ENCODE measurements at places on chromosomes 5 and 9.
A peak's percentile ranks its signal among the peaks of the same experiment; 100 is the strongest.

- no peak for DNase-seq
Measured at GRCh38 chr9:105064248-105065097, 136.5 kb upstream of the ABCA1 start.

DNA sequence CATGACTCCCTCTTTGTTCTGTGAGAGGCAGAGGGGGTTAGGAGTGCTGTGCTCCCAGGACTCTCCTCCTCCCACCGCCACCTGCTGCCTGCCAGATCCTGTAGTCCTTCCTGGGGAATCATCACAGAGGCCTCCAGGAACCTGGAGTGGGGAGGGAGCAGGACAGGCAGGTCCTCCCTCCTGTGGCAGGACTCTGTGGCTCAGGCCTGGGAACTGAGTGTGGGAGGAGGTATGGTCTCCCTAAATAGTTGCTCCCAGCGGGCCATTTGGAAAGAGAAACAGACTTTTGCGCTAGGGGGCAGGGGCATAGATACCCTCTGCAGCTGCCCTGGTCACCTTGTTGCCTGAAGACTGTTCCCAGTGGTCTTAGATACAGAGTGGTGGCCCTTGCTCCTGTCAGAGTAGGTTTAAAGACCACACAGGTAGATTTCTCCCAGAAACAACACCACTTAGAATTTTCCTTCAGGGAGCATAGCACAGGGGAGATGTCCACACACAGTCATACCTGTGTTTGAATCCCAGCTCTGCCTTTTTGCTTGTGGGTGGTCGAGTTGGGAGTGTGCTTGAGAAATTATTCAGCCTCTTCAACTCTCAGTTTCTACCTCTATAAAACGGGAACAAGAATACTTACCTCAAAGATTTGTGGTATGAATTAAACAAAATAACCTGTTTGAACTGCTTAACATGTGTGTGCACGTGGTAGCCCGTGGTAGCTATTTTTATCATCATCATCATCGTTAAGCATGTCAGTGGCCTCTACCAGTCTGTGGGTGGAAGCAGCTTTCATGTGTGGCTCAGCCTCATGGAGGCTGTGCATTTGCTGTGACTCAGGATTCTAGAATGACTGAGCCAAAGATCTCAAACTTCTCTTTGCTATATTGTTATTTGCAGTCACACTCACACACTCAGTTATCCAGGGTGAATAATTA lies 55.8 kb downstream of the SLC22A5 start:
- DNase-seq: peak; percentile 77

DNA sequence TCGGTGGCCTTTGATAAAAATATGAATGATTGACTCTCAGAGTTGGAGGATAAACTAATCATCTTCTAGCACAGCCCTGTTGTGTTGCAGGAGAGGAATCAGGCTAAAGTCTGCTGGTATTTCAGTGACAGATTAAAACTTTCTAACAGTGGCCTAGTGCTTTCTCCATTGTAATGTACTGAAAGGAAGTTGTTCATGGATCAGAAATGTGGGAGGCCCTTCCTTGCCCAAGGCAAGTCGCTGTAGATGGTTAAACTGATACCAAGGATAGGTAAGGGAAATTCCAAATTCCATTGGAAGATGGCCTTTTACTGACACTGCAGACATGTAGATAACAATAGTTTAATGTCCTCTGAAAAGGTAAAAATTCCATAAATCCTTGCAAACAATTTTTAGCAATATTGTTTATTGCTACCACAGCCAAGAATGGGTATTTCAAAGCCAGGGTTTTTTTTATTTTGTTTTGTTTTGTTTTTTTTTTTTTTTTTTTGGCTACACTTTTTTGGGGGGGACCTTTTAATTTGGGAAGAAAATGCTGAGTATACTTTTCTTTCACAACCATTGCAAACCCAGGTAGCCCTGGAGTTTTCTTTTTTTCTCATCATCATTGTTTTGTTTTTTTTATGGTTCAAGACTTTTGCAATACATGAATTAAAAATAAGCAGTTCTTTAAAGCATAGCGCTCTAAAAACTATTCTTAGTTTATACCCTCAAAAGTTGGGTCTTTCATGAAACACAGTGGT lies 35.5 kb downstream of the WDR36 start:
- no peak for DNase-seq

DNA sequence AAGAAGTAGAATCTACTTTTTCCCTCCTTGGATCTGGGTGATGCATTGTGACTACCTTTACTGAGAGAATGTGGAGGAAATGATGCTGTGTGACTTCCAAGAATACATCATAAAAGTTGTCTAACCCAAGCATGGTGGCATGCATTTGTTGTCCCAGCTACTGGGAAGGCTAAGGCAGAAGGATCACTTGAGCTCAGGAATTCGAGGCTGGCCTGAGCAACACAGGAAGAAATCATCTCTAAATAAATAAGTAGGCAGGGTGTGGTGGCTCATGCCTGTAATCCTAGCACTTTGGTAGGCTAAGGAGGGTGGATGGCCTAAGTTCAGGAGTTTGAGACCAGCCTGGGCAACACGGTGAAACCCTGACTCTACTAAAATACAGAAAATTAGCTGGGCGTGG lies 143.2 kb upstream of the VLDLR start:
- no peak for DNase-seq

GRCh38 chr9:125387861-125388524 lies 126.4 kb downstream of the GAPVD1 start:
- DNase-seq: no peak

- no peak for DNase-seq
Measured at GRCh38 chr9:14098486-14099180, 215.3 kb downstream of the NFIB start.

DNA sequence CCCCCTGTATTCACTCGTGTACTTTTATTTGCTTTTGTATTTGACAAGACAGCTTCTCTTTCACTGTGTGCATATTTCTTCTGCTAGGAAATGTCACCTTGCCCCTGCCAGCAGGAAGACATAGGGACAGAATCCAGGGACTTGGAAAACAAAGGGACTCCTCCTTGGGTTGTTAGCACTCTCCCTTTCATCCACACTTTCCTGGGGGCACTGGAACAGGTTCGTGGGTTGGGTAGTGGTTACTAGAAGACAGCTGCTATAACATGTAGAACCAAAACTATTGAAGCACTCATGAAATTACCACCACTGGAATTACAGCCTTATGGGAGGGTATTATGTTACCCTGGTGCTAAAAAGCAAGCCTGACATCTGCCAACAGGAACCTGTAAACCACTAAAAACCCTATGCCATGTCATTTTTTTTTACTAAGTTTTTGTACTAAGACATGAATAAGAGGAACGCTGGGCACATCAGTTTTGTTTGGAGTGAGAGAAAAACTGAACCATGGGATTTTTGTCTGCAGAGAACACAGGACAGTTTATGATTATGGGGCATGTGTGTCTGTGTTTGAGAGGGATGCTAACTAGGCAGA lies 4.7 kb upstream of the CCL28 start:
- no peak for DNase-seq

- no peak for DNase-seq
Measured at GRCh38 chr9:14314424-14314928, 535 bp upstream of the NFIB start.

DNA sequence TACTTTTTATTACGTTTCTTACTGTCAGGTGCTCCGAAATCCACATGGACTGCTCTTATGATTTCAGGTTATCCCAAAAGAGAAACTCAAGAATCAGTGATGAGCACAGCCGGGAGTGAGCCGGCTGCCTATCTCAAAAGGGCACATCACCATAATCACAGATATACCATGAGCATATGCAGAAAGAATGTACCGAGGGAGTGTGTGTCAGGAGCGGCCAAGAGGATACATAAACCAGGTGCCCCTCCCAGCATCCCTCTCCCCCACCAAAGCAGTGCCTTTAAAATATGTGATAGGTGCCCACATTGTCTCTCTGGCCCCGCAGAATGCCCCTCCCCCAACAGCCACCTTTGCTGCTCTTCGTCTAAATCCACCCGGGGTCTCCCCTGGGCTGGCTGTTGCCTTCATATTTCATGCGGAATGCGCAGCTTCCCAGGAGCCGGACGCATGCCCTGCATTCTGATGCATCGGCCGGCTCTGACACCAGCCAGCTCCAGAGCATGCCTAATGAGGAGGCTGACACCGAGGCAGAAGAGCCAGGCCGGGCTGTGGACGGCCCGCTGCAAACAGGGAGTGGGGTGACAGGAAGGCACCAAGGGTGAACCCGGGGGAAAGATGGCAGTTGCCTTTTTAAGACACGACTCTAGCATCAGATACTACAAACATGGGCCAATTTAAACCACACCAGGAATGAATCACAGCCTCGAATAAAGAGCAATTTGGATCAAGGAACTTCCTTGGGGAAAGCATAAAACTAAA lies 652.3 kb downstream of the BNC2 start:
- no peak for DNase-seq

GRCh38 chr5:39948341-39948740 lies 523.6 kb upstream of the DAB2 start:
- DNase-seq: no peak

DNA sequence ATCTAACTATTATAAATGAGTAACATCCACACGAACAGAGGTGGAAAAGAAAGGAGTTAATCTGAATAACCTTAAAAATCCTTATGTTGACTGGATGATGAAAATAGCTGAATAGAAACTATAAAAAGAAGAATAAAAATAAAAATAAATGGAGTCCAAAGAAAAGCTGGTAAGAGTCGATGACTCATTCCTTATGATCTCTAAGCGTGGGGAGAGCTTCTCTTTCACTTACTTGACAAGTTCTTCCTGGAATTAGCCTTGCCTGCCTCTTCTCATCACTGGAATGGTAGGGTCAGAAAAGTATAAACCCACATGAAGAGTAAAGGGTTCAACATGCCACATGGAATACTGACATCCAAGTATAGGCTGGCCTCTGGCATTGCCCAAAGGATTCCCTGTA lies 477.0 kb upstream of the RGMB start:
- no peak for DNase-seq

DNA sequence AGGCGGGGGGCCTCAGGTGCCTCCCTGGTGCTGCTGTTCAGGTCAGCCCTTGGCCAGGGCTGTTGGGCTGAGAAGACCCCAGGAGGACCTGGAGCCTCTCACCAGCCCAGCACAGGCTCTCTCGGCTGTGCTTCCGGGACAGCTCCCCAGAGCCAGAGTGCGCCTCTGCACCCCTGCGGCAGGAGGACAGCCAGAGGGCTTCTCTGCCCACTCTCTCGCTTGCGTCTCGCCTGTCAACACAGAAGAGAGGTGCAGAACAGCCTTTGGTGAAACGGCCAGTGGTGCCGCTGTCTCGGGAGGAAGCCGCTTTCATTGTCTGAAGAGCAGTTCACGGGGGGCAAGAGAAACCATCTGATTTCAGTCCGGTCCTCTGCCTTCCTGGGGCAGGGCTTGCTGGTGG lies 3.8 kb upstream of the NACC2 start:
- DNase-seq: no peak

GRCh38 chr5:123425431-123425830 lies 2.2 kb upstream of the CEP120 start:
- no peak for DNase-seq

- no peak for DNase-seq
Measured at GRCh38 chr9:10678790-10679189, 66.0 kb upstream of the PTPRD start.

- no peak for DNase-seq
Measured at GRCh38 chr5:10673407-10673806, 87.6 kb downstream of the DAP start.

- no peak for DNase-seq
Measured at GRCh38 chr5:129652349-129653056, 95.4 kb upstream of the MINAR2 start.

DNA sequence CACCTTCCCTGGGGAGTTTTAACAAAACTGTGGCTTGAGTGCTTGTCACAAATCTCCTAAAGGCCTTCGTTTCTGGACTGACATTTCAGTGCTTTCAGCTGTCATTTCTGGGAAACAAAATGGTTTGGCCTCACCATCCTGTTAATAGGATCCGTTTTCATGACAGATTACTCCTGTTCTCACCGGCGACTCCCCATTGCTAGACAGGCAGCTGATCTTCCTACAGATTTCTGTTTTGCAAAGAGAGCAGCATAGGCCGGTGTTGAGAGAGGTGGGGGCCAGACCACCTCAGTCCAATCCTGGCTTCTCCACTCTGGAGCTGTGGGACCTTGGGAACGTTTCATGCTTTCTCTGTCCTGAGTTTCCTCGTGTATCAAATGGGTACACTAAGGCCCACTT lies 75.5 kb upstream of the OTULINL start:
- DNase-seq: no peak

DNA sequence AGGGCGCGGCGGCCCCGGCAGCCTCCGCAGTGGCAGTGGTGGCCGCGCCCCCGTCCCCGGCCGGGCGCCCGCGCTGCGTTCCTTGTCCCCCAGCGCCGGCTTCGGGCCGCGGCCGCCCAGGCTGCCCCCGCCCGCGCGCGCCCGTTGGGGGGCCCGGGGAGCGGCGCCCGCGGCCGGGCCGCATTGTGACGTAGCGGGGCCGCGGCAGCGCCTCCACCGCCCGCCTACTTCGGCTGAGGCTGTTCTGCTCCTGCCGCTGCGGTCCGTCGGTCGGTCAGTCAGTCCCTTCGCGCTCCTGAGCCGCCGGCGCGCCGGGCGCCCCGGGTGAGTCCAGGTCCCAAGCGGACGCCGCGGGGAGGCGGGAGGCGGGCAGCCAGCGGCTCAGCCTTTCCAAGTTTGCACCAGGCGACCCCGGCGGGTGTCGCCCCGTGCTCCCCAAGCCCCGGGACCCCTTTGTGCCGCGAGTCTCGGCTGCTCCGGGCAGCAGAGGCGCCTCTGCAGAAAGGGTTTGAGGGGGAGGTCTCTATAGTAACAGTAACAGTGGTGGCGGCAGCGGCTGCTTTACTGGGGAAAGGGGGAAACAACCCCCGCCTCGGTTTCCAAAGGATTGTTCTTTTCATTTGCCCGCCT lies at the start of gene SNCAIP:
Gene SNCAIP (plus strand): TSS at position 277 of the 630 bp plus-strand sequence. CDS start 78,898 bp downstream, outside the sequence.
- no peak for DNase-seq

- DNase-seq: no peak
Measured at GRCh38 chr5:110590187-110590586, 136.3 kb downstream of the TMEM232 start.

- DNase-seq: no peak
Measured at GRCh38 chr5:128014578-128014977, 69.0 kb upstream of the SLC12A2 start.

- no peak for DNase-seq
Measured at GRCh38 chr9:34638138-34638445, 505 bp upstream of the SIGMAR1 start.

- no peak for DNase-seq
Measured at GRCh38 chr5:95177456-95177855, 107.4 kb downstream of the MCTP1 start.

All from stimulated activated CD8-positive, alpha-beta memory T cell treated with anti-CD3 and anti-CD28 coated beads, Interleukin-4, amount 100 ng/mL, for 48 hours (primary cell).